Foreskin fibroblast (primary cell): ENCODE measurements at places on chromosomes 1 and 21.

DNA sequence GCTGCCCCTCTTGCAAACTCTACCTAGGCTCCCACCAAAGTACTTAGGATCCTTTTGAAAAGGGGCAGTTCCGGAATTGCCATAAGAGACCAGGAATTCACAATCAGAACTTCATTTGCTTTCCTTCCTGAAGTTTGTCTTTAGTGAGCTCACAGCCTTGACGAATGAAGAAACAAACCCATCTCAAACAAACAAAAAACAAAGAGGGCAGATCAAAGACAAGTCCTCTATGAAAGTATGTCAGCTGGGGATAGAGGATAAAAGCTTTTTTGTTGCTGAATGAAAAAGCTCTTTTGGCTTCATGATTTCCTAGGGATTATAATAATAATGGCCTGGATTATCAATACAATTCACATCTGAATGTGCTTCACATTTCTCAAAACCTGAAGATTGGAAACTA lies 357.9 kb upstream of the DUSP10 start:
- no peak for DNase-seq

DNA sequence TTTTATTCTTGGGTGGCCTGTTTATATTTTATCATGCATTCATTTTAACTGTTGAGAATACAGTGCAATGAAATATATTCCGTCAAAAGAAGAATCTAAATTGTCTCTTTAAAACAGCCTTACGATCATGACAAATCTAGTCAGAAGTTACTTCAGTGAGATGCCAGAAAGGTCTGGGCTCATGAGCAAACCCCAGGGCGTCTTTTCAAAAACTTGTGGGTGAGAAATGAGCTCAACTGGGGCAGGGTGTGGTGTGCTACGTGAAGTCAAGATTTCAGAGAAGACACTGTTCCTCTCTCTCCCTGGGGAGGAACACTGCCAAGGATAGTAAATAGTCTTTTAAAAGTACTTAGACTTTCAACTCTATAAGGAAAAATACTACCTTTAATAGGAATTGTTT lies 13.4 kb upstream of the UAP1 start:
- peak; percentile 58 for DNase-seq

DNA sequence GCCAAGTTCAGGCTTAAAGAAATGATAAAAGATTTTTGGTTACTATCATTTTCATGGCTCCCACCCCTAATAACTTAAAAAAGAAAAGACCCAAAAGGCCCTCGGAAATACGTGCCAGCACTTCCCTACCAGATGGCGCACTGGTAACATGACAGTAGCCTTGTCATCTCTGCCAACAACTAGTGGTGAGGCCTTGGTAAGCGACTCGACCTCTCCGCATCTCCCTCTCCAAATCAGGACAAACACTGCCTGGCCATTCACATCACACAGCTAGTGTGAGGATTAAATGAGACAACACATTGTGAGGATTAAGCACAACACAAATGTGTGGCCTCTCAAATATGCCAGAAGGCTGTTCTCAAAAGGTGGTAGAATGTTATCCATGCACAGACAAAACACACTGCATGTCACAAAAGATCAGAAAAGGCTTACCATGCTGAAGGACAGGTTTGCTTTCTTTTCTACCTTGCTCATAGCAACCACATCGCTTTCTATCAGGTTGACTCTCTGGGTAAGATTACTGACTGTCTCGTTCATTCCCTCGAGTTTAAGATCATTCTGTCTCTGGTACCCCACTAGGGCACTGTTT lies 16.4 kb downstream of the TEX38 start:
- no peak for DNase-seq

GRCh38 chr1:232704694-232705680 lies 75.1 kb upstream of the SIPA1L2 start:
- DNase-seq: peak; percentile 76

DNA sequence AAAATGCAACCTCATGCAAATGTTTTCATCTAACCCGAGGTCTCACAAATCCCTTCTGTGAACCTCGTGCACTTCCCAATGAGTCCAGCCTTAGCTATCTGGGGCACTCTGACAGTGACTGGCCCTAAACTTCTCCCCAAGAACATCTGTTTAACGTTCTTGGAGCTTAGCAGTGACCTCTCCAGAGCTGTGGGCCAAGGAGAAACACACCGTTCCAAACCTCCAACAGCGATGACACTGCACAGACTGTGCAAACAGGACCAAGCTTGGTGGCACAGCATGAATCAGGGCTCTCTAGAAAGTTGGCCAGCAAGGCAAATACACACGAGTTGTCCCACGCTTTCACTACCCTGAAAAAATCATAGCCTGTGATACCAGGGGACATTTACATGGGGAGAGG lies 15.8 kb downstream of the BEND5 start:
- peak; percentile 70 for DNase-seq

GRCh38 chr1:59391212-59392179 lies 94.6 kb downstream of the FGGY start:
- DNase-seq: no peak

GRCh38 chr1:43313771-43314170 lies 13.0 kb downstream of the TIE1 start:
- DNase-seq: no peak

- DNase-seq: no peak
Observed at GRCh38 chr1:54651608-54652007, 10.0 kb downstream of the MROH7 start.

DNA sequence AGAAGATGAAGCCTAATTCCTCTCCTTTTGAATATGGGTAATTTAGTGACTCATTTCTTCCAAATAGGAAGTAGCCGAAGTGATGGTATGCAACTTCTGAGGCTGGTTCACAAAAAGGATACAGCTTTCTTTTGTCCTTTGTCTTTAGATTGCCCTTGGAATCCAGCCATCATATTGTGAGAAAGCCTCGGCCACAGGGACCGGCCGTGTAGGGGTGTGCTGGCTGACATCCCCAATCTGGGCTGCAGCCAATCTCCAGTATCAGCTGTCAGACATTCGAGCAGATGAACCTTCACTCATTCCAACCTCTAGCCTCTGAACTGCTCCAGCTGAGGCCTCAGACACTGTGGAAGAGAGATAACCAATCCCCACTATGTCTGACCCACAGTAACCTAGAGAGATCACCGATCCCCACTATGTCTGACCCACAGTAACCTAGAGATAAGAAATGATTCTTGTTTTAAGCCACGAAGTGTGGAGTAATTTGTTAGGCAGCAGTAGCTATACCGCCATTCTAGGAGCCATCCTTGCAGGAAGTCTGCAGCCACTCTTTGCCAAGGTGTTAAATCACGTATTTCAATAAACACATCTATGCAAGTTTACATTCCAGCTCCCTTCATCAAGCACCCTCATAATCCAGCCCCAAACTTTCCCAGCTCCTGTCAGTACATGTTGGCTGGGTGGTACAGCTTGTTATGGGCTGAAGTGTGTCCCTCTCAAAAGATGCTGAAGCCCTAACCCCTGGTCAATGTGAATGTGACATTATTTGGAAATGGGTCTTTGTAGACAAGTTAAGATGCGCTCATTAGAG lies 2.9 kb upstream of the DIP2A start:
- DNase-seq: peak; percentile 62

DNA sequence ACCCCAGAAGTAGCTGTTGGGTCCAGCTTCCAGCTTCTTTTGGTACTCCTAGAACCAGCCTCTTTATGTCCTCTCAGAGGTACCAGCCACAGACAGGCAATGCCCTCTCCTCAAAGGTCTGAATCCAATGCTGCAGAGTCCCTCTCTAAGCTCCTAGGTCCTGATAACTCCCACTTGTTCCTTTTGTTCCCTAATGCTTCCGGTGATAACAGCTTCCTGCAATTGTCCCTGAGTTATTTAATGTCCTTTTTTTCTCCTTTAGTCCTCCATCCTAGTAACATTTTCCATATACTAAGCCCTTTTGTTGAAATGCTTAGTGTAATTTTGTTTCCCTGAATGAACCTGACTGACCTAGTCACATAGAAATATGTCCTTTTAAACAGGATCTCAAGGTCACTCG lies 201.7 kb upstream of the BEND5 start:
- DNase-seq: no peak

DNA sequence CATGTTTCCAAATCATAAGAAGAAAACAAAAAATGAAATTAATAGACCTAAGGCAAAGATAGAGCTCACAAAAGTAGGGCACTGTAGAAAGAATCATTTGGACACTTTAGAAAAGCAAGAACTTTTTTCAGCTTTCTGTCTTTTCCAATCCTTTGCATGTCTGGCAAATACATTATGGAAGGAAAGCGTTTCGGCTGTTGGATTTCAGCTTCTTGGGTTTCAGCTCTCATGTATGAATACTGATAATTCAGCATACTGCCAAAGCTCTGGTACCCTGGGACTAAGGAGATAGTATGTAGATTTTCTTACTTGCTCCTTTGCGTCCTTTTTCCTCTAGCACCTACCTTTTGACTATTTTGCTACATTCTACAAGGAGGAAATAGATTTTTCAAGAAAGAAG lies 375.9 kb downstream of the BRINP3 start:
- DNase-seq: no peak

DNA sequence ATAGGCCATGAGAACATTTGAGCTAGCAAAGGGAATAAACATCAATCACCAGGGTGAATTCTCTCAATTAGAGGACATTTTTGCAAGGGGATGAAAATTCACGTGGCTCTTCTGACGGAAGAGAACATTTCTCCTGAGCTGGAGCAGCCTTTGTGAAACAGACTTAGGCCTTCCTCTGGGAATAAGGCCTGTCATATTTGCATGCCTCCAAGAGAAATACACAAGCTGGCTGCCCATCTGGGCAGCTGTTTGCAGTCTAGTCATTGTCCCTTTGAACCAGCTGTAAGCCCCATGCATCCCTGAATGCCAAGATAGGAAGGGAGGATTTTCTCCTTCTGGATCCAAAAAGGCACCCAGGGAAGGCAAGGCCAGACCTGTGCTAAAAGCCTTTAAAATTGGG lies 5.5 kb downstream of the LEMD1 start:
- no peak for DNase-seq

DNA sequence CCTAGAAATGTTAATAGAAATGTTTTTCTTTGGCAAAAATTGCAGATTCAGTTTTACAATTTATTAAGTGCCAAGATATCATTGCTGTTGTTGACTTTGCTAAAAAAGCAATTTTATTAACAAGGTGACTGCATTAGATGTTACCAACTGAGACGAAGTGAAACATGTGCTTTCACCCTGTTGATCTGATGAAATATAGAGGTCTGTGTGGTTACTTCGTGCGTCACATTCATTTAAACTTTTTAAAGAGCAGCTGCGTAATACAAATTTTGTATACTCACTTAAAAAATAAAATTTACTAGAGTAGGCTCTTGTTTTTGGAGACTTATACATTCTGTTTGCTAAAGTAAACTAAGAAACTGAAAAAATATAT lies 465.7 kb downstream of the USP25 start:
- peak; percentile 44 for DNase-seq

GRCh38 chr1:201001962-201002361 lies 21.6 kb downstream of the KIF21B start:
- DNase-seq: no peak

GRCh38 chr1:23401313-23401712 lies 23.2 kb downstream of the TCEA3 start:
- DNase-seq: peak; percentile 20

DNA sequence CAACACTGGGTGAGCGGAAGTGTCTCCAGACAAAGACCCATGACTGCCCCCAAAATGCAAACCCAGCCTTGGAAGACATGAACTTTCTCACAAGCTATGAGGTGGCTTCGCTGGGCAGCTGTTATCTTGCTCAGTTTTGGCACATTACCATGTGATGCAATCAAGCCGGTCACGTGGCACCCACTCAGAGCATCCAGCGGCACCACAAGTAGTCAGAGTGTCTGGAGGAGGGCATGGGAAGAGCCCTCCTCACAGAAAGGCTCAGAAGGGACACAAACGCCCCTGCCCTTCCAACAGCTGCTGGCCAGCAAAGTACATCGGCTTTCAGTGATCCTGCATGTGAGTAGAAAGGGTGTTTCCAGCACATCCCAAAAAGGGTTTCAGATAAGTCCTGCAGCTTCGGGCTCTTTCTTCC lies 145.5 kb upstream of the IRF2BP2 start:
- DNase-seq: peak; percentile 95

GRCh38 chr1:203649551-203649998 lies 22.9 kb downstream of the ATP2B4 start:
- DNase-seq: no peak

DNA sequence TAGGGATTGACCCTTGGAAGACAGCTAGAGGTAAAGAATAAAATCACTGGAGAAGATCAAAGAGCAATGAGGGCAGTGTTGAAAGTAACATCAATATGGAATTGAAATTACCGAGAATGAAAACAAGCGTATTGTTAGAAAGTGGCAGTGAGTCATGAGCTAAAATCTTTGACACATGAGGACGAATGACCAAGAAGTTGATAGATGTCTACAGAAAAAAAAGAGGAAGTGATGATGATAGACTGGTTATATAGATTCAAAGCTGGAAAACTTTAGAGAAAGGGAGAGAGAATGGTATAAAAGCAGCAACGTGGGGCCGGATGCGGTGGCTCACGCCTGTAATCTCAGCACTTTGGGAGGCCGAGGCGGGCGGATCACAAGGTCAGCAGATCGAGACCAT lies 12.5 kb upstream of the DNM3 start:
- DNase-seq: no peak

DNA sequence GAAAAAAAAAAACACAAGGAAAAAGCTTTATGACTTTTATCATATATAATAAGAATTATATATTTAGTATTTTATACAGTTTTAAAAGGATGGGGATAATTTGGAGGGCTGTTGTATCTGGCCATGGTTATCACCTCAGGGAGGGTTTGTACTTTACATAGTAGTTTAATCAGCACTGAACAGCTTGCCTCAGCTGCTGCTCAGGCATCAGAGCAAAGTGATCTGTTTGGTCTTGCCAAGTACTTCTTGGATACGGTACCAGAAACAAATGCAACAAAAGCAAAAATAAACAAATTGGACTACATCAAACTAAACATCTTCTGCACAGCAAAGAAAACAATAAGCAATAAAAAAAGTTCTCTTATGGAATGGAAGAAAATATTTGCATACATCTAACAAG lies 2.6 kb upstream of the SPTA1 start:
- DNase-seq: no peak

- peak; percentile 41 for DNase-seq
Observed at GRCh38 chr1:45840704-45841103, 37.3 kb downstream of the MAST2 start.

DNA sequence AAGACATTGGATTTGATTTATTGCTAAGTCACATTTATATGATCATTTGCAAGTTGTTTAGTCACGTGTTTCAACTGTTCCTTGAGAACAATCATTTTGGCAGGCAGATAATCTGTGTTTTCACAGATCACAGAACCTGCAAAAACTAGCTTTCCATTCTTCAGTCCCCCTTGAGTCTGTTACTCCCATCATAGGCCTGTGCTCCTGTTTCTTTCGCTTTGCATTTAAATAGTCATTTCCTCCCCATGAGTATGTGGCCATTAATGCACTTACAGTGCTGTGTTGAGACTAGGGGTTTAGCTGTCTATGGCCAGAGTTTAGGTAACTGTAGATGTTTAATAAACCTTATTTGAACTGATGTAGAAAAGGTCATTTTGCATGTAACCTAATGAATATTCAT lies 214.5 kb downstream of the PATJ start:
- no peak for DNase-seq

GRCh38 chr1:153647346-153647714 lies 11.2 kb upstream of the SNAPIN start:
- DNase-seq: no peak

GRCh38 chr1:113763661-113764060 lies 4.4 kb upstream of the PHTF1 start:
- no peak for DNase-seq
